Progenitor cell of endocrine pancreas (in vitro differentiated cells): ENCODE measurements at places on chromosomes 2 and 18.

DNA sequence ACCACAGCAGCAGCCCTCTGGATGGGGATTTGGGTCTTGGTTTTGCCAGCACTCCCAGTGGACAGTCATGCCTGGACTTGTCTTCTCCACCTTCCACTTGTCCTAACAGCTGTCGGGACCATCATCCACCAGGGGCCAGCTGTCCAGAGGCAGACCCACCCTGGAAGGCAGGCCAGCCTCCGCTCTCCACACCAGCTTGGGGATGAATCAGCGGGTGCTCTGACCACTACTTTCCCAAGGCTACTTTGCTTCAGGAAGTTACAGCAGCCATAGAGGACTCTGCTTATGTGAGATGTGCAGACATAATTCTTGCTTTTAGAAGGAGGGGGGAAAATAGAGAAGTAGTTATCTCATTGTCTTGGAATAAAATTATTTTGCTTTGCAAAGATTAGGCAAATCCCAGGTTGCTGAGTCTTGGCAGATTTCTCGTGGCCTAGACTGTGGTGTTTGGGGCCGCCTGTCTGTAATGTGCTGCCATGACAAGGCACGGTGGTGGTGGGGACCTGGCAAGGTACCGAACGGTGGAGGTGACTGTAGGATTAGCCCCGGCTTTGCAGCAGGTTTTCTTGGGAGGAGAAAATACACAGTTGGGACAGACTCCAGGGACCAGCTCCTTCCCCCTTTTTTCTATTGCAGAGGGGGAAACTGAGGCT lies 148.7 kb downstream of the AGAP1 start:
- no peak for DNase-seq

- no peak for DNase-seq
Measured at GRCh38 chr2:17646838-17647701, 106.5 kb downstream of the SMC6 start.

DNA sequence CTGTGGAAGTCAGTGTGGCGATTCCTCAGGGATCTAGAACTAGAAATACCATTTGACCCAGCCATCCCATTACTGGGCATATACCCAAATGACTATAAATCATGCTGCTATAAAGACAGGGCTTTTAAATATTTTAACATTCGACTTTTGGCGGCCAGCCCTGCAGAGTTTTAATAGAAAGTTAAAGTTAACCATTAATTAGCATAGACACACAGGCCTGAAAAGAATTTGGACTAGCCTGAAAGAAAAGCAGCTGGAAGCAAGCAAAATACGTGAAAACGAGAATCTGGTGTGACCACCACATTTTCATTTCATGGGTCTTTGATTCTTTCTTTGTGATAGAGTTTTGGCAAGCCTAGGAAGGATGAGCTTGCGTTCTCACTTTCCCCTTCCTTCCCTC lies 184.0 kb downstream of the SCG2 start:
- no peak for DNase-seq

DNA sequence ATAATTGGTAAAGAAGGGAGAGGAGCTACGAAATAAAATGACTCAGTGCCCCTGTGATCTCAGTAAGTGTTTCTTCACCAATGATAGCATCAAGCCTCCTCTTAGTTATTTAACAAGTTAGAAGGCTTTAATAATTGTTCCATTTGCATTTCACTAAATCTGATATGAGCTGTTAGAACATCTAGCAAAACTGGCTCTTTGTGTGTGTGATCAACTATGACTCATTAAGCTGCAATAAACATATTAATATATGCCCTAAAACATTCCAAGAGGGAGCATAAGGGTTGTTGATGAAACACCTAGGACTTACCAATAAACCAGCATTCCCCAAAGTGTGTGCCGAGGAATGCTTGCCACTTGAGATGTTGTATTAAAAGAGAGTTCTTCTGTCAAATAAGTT lies 115.2 kb downstream of the OSBPL6 start:
- no peak for DNase-seq

DNA sequence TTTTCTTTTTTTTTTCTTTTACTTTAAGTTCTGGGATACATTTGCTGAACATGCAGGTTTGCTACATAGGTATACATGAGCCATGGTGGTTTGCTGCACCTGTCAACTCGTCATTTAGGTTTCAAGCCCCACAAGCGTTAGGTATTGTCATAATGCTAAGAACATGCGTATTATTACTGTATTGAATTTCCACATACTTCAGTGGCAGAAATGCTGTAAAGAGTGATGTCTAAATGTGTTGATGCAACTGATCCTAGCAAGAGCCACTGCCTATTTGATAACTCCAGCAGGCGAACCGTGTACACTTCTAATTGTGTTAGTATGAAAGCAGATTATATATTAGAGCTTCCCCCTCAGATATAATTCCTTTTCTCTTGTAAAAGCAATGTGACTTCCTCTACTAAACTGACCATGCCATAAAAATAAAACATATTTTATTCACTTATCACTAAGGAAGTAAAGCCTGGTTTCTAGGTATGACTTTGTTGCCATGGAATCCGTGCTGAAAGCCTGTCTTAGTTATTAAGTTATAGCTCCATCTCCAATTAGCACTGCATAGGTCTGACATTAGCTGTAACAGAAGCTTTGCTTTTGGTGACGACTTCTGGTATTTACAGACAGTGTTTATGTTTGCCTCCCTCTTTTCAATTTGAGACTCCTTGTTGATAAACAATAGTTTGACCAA lies 280.0 kb downstream of the GALR1 start:
- DNase-seq: no peak

DNA sequence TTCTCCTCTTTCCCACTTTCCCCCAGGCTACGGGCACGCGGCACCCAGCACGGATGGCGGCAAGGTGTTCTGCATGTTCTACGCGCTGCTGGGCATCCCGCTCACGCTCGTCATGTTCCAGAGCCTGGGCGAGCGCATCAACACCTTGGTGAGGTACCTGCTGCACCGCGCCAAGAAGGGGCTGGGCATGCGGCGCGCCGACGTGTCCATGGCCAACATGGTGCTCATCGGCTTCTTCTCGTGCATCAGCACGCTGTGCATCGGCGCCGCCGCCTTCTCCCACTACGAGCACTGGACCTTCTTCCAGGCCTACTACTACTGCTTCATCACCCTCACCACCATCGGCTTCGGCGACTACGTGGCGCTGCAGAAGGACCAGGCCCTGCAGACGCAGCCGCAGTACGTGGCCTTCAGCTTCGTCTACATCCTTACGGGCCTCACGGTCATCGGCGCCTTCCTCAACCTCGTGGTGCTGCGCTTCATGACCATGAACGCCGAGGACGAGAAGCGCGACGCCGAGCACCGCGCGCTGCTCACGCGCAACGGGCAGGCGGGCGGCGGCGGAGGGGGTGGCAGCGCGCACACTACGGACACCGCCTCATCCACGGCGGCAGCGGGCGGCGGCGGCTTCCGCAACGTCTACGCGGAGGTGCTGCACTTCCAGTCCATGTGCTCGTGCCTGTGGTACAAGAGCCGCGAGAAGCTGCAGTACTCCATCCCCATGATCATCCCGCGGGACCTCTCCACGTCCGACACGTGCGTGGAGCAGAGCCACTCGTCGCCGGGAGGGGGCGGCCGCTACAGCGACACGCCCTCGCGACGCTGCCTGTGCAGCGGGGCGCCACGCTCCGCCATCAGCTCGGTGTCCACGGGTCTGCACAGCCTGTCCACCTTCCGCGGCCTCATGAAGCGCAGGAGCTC lies 35.4 kb downstream of the KCNK3 start:
- no peak for DNase-seq
